Muscle of arm (tissue), 14 donors: ENCODE measurements at places on chromosomes 16 and 17. TPM values are rescaled to one million over a fixed set of nuclear protein-coding genes. Genes with fewer than 3 reads are reported as not detected.
A peak's percentile ranks its signal among the peaks of the same experiment; 100 is the strongest.

The SPATA22 gene
- 0.79 TPM for polyA plus RNA-seq

The DPEP3 gene
- polyA plus RNA-seq = not detected

The MFAP4 gene
- 437 TPM for polyA plus RNA-seq

The MED13 gene
- 31.5 TPM for polyA plus RNA-seq

The CPHXL2 gene
- polyA plus RNA-seq = not detected

The ZP2 gene
- 0.49 TPM for polyA plus RNA-seq

The CNTNAP4 gene
- polyA plus RNA-seq = 9.6 TPM

The NPB gene
- polyA plus RNA-seq = 0.48 TPM

The MIS12 gene
- 32.4 TPM for polyA plus RNA-seq

The VAMP2 gene
- 55.1 TPM for polyA plus RNA-seq

The C16orf46 gene
- 0.89 TPM for polyA plus RNA-seq

The TBC1D3I gene
- polyA plus RNA-seq = not detected

The CHRNB1 gene
- polyA plus RNA-seq = 78.0 TPM

The KCNJ2 gene
- polyA plus RNA-seq = 9.9 TPM

DNA sequence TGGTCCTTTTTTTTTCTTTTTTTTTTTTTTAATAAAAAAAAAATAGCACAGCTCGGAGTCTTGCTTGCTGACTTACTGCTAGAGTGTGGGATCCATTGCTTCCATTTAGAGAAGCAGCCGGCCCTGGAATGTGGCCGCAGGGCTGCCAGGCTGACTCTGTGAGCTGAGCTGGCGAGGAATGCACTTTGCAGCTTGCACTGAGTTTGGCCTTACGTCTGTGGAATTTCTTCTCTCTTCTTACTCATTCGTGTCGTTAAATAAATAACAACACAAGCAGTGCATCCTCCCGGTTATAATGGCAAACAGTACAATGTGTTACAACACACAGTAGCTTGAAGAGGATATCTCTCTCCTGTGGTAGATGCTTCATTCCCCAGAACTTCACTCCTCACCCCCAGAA, 69.2 kb downstream of the PRKCB start:
- DNase-seq = peak; percentile 1

DNA sequence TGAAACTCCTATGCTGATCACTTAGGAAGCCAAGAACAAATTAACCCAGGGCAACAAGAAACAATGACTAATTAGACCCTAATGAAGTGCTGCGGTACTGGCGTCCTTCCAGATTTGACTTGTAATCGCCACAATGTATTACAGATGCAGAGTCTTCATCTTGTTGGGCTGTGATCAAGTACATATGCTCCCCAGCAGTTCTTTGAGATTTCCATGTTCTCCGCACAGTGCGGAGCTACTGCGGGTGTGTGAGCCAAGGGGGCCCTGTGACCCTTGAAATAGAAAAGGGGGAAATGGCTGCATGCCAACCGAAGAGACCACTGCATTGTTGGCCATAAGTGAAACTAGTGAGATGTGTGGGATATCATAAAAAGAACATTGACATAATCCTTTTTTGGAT, 469.9 kb downstream of the MAF start:
- DNase-seq = no peak

- DNase-seq = no peak
Observed at GRCh38 chr16:67170168-67170948, at the start of gene NOL3. Gene NOL3 (plus strand): TSS chr16:67170538.

- DNase-seq = no peak
Observed at GRCh38 chr17:70076189-70076588, 1.2 kb downstream of the KCNJ16 start.

- no peak for DNase-seq
Observed at GRCh38 chr16:65297453-65297852, 175.6 kb upstream of the CDH11 start.

DNA sequence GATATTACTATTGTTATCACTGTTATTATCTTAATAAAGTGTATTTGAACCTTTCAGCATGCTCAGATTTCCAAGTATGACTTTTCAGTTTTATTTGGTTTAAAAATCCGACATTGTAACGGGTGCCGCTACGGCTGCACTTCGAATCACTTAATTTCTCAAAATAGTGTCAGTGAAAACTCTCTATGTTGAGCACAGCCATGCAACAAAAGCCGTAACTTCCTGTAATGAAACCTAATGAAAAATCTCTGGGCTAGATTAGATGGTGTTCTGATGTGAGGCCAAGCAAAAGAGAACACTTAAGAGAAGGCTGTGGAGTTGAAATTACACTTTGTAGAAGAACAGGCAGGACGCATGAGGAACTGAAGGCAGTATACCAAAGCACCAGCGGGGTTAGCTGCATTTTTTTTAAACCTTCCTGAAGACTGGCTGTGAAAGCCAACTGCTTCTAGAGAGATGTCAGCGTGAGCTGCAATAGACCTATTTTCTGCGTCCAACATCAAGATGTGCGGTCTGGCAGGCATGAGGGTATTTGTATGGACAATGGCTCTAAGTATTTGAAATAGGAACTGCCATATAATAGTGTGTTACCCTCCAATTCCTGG, 1545.0 kb upstream of the GOT2 start:
- DNase-seq = no peak

DNA sequence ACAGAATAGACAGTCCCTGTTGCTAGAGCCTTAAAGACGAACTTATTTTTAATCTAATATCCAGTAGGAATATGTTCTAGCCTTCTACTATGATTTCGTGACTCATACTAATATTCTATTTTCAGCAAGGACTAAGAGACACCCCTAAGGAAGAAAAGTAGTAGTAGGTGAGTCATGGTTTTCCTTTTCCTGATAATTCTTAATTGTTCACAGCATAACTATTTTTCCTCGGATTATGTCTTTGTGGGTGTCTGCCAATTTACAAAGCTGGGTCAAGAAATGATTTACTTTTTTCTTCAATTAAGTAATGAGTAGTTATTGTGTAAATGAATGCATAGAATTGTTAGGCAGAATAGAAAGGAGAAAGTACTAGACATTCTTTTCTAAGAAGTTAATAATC, 292.2 kb downstream of the TOX3 start:
- no peak for DNase-seq

DNA sequence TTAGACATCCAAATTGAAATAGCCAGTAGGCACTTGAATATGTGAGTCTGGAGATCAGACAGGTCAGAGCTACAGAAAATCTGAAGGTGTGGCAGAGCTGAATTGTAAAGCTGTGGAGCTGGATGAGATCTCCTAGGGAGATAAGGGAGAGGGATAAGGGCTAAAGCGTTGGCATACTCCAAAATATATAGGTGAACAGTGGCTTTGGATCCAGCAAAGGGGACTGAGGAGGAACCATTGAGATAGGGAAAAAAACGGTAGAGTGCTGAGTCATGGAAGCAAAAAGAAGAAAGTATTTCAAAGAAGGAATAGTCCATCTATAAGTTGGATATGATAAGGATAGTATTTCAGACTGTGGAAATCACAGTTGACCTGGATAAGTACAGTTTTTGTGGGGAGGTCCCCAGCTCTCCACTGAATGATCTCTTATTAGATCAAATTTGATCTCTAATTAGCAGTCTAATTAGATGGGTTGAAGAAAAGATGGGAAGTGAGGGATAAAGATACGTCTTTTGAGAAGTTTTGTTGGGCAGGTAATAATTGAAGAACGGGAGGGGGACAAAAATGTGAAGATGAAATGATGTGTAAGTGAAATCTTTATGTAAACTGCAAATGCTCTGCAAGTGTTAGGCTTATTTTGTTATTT, 587 bp upstream of the DBF4B start:
- DNase-seq = no peak

DNA sequence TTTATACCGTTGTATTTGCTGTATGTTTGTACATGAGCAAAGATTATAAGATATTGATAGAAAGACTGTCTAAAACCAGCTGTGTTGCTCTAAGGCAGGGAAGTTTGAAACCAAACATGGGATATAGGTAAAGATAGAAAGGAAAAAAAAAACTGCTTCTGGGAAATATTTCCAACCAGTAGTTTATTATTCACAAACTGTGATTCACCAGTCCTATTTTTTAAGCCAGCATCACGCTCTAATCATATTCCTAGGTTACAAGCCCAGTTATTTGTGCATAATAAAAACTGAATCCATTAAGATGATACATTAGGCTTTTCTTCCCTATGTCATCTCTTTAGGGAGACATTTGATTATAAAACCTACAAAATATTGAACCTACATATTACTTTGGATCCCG, 4.0 kb downstream of the ERN1 start:
- DNase-seq = no peak

GRCh38 chr16:51144203-51144602, 6.9 kb downstream of the SALL1 start:
- DNase-seq = no peak

- DNase-seq = no peak
Observed at GRCh38 chr17:561116-561515, 153.5 kb downstream of the VPS53 start.

DNA sequence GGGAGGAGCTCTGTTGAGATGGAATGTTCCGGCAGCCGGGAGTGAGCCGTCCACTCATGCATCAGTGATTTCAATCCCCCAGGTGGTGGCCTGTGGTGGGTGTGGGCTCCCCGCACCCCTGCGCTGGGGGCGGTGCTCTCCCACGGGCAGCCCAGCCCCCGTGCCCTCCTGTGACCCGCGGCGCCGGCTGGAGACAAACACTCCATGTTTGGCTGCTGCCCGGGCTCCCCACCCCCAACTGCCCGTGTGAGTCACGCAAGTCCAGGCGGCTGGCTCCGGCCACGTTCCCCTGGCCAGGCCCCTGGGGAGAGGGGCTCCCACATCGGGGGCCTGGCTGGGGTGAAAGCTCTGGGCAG, 29.4 kb downstream of the CACNA1H start:
- DNase-seq = no peak

GRCh38 chr16:27859020-27859419, 204.5 kb downstream of the GSG1L start:
- no peak for DNase-seq

GRCh38 chr17:67891481-67892119, 66.3 kb downstream of the BPTF start:
- DNase-seq = no peak

GRCh38 chr16:68696514-68696913, 40.6 kb upstream of the CDH1 start:
- no peak for DNase-seq

GRCh38 chr17:9259419-9259818, 238.1 kb downstream of the NTN1 start:
- DNase-seq = no peak

DNA sequence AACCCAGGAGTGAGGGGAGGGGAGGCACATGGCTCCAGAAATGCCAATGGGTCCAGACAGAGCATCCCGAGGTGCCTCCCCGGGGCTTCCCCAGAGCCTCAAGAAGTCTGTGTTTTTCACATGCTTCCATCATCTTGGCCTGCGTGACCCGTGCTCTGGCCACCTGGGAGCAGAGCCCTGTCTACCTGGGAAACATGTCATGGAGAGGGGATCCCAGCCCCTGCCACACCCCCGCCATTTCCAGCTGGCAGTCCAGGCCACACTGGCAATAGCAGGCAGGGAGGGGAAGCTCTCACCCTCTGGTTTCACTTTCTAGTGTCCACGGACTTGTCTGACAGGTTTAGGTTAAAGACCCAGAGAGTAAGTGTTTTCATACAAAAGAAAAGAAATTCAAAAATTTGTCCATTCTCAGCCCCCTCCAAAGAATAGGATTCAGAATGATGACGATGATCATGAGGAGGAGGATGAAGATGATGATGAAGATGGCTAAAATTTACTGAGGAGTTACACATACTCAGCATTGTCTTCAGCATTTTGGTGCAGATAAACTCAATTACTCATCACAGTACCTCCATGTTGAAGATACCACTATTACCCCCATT, 9.0 kb downstream of the SMIM5 start:
- DNase-seq = no peak

- DNase-seq = no peak
Observed at GRCh38 chr17:77516902-77517301, 376.1 kb downstream of the SEC14L1 start.

- peak; percentile 55 for DNase-seq
Observed at GRCh38 chr16:85235991-85236817, 123.9 kb upstream of the CIBAR2 start.

GRCh38 chr17:30226878-30227277, 8.6 kb downstream of the SLC6A4 start:
- DNase-seq = no peak

- DNase-seq = peak; percentile 75
Observed at GRCh38 chr17:44385287-44386181, 3.9 kb downstream of the ITGA2B start.

DNA sequence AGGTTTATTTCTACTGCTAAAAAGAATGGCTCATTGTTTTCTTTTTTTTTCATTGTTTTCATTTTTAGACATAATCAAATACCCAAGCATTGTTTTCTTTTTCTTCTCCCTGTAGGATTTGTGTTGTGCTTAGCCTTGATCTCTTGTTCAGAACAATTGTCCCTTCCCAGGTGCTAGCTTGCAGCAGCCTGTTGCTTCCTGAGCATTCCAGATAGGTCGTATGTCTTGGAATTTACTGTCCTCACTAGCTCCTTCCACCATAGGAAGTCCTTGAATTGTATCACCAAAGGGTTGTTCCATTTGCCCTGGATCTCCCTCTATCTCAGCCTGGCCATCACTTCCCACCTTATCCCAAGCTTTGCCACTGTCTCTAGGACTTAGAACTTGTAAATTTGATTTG, 10.0 kb upstream of the VPS4A start:
- DNase-seq = no peak

DNA sequence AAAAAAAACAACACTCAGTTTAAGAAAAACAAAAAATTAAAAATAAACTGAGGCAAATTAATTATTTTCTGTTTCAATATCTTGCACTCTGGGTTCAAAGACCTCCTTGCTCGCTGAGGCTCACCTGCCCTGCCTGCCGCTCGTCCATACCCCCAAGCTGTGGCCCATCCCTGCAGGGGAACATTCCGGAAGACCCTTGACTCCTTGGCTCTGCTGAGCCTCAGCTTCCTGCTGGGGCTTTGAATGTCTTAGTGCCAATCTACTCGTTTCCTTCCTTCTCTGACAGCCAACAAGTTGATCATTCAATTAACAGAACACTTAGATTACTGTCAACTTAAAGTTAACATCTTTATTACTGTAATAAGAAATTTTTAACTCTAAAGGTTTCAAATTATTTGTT, 24.3 kb downstream of the G6PC1 start:
- no peak for DNase-seq

- no peak for DNase-seq
Observed at GRCh38 chr16:29858974-29859373, 4.1 kb downstream of the CDIPT start.

DNA sequence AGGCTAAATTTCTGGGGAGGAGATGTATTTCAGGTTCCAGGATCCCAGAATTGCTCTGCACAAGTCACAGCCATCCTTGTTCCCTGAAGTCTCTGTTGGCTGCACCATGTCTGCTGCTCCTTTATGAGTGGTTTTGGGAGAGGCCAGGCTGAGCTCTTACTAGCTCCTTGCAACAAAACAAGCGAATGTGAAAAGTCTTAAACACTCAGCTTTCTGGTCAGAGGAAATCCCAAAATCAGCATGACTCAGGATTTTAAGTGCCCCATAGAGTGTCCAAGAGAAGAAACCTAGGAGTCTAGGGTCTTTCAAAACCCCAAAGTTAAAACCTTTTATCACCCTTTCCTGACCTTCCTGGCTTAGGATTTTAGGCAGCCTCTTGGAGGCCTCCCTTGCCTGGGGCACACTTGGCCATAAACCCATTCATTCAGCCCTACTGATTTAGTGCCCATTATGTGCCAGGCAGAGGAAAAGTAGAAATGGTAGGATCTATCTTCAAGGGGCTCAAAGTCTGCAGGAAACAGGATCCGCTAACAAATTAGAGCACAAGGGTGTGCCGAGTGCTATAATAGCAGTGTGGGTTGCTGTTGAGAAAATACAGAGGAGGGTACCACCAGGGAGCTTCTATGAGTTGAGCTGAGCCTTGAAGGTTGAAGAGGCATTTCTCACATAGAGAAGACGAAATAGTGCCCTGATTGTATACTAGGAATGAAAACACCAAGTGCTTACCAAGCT, 36.9 kb downstream of the SOST start:
- DNase-seq = no peak

- DNase-seq = no peak
Observed at GRCh38 chr17:81338274-81339190, 43.4 kb upstream of the SLC38A10 start.
